ENCODE measurements at places on chromosomes 1 and 21.
A peak's percentile ranks its signal among the peaks of the same experiment; 100 is the strongest.

DNA sequence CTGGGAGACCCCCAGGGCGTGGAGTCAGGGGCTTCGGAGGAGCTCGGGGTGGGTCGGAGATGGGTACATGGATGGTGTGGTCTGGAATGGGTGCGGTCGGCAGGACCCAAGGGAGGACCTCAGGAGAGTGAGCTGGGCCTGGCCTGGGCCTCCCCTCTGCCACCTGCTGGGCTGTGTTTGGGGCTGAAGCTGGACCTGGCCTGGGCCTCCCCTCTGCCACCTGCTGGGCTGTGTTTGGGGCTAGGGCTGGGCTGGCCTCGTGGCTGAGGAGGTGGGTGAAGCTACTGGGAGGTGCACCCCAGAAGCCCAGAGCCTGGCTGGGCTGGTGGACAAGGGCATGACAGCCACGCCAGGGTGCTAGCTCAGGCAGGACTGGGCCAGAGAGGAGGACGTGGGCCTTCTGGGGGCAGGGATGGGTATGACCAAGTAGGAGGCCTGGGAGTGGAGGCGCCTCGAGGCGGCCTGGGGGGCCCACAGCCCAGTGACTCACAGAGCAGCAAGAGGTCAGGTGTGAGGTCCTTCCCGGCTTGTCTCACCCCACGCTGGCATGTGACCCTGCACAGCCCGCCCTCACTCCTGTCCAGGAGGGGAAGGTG is 14.5 kb downstream of the SAMD11 start:
- DNase-seq: no peak

- no peak for DNase-seq
Observed at GRCh38 chr21:26469789-26470188, 103.3 kb downstream of the CYYR1 start.

GRCh38 chr1:2908081-2908480 is 106.6 kb upstream of the TTC34 start:
- DNase-seq: no peak

GRCh38 chr1:197557302-197557701 is 218.0 kb downstream of the DENND1B start:
- no peak for DNase-seq

DNA sequence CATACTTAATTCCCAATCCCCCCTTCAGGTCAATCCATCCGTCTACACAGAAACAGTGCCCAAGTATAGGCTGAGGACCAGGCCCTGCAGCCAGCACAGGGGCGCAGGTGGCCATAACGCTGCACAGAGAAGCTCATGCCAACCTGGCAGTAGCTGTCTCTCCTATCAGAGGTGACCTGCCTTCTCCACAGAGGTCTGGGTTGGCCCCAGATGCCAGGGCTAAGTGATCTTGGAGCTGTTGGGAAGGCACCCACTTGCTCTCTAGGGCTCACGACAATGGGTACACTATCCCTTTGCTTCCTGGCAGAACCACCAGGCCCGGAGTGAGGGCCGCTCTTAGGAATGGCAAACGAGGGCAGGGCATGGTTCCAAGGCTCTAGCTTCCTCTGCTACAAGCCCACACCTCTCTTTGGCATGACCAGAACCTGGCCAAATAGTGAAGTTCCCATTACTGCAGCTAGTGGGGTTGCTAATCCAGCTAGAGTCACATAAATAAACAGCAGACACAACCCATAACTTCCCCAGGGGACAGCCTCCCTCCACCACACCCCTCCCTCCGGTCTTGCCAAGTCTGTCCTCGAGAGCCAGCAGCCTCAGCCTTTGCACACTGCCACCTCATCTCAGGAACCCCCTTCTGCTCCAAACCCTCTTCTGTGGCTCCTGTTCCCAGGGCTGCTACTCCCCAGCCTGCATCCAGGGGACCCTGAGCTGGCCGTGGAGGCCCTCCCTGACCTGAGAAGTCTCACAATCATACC is 113.0 kb downstream of the GLIS1 start:
- no peak for DNase-seq

DNA sequence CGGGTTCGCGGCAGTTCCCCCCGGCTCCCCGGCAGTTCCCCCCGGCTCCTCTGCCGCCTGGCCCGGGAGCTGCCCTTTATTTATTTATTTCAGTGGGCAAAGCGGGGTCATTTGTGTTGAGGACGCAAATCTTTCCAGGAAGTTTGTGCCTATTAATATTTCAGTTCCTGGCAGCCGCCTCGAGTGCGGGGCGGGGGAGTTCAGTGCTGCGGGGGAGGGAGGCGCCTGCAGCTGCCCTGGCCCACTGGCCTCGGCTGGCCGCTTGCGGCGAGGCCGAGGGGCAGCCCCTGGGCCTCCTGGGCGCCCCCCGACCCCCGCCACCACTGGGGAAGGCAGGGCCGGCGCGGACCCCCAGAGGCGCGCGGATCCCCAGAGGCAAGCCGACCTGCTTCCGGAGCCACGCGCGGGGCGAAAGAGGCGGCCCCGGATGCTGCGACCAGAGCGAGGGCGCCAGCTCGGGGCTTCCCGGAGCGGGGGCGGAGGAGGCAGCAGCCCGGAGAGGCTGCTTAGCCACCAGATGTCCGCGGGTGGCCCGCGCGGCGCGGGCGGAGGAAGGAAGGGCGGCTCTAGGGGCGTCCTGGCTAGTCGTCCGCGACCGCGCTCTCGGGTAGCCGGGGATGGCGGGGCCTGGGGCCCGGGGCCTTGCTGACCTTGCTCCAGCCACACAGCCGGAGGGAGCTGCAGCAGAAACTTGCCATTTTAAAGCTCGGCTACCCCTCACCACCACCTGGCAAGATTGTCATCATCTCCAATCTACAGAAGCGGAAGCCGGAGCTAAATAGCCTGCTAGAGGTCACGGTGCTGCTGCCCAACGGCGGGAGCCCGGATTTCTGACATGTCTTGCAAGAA is 48.0 kb downstream of the H3-3A start:
- DNase-seq: peak; percentile 61

- no peak for DNase-seq
Observed at GRCh38 chr1:73106931-73107330, 824.6 kb upstream of the NEGR1 start.

- DNase-seq: no peak
Observed at GRCh38 chr1:217389895-217390294, 241.0 kb downstream of the GPATCH2 start.

- no peak for DNase-seq
Observed at GRCh38 chr1:76587212-76587611, 280.1 kb upstream of the ST6GALNAC5 start.

DNA sequence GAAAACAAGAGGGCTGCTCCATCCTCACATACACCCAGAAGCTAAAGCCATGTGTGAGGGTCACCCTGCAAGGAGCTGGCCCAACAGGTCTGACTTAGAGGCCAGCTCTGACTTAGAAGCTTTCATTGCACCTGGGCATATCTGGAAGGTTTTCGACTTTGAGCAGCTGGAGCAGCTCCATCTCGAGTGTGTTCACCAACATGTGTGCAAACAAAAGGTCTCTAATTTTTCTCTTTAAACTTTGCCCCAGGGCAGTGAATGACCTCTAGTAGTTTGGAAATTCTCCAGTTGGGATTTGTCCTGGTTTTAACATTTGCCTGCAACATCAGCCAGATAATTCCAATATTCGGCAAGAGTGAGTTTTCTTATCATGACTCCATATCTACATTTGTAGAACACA is 108.3 kb downstream of the TNR start:
- DNase-seq: no peak

DNA sequence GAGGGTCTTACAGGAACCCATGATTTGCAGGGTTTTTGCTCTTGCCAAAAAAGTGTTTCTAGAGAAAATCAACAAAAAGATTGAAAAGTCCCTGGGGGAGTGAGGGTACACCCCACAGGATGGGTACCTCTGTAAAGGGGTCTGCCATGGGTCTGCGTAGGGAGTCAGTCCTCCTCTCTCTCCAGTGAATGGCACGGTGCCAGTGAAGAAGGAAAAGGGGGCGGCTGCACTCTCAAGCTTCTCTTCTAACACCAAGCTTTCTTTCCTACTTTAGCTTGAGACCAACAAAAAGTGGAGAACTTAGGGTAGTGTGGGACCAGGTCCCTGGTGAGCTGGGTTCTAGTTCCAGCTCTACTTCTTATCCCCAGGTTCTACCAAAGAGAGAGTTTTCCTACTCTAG is 87.4 kb downstream of the GLUL start:
- DNase-seq: no peak

DNA sequence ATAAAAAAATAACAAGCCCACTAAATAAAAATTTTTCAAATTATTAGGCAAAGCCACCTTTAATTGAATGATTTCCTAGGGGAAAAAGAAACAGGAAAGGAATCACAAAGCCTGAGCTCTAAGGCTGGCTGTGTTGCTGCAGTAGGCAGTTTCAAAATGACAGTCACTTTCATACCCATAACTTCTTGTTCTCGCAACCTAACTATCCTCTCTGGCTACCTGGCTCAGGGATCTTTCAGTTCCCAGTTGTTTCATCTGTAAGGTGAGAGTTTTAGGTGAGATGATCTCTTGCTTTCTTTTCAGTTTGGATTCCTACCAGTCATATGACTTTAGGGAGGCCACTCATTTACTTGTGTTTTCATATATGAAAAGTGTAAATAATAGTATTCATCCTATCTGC is 226.1 kb downstream of the ASTN1 start:
- DNase-seq: no peak

DNA sequence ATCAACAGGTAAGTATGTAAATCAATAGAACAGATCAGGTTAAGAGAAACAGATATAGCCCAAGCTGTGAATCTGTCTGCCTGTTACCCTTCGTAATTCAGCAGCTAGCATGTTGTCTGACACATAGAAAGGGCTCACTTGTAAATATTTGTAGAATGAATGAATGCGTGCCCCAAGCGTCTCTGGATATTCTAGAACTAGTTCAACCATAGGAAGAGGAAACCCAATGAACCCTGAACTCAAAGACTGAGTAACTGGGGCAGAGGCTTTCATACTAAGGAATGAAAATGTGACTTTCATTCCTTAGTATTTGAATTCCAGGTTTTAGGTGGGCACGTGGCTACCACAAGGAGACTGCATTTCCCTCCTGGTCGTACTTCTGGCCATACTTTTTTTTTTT is 60.1 kb upstream of the SMYD2 start:
- DNase-seq: no peak
